ENCODE measurements at places on chromosomes 1 and 21.

- DNase-seq, result no peak
These were observed 5.5 kb upstream of the RNF11 start for GRCh38 chr1:51230501-51231078.

- no peak for DNase-seq
These were observed 2.3 kb downstream of the LRRC8D start for GRCh38 chr1:89822999-89823628.

DNA sequence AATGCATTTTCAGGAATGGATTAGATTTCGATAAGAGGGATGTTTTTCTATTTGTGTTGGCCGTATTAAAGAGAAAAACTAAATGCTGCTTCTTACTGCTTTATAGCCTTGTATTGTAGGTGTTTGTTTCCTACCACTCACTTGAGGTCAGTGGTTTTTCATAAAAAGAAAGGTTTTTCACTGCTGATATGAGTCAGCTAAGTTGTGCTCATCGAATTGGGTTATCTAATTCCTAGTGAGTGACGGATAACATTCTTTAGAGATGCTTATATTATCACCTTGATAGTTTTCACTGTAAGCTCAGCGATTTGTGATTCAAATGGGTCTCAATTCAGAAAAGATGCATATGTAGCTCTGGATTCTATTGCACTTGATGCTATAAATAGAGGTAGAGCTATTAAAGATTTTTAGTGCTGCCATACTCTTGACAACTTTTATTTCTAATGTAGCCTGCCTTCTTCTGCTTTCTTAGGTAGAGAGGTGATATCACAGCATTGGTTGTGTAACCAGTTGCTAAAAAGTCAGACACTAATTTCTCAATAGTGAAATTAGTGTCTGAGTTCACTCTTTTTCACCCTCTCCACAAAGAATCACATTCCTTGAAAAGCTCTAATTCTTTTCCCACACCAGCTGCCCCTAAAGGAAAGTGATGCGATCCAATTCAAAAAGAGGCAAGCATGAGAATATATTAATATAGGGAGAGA, 180.0 kb downstream of the RASAL2 start:
- DNase-seq, result no peak

DNA sequence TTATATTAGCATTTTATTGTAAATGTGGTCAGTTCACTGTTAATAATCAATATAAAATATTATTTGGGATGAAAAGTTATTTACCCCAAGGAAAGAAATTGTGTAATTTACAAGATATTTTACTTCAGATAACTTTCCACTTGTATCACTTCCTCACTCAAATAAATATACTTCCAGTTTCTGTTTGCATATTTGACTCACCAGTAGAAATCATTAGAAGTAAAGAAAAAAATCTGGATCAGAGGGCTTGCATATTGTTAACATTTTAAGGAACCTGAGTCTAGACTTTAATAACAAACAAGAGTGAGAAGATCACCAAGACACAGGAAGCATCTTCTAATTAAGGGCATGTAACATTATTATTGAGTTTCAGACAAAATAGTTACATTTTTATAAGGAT, 347 bp upstream of the KRTAP20-4 start:
- no peak for DNase-seq

- no peak for DNase-seq
These were observed at the start of gene APCS for GRCh38 chr1:159587461-159587951. APCS (plus strand) TSS chr1:159587826; CDS start chr1:159587922, 96 bp downstream.

Measured in glomerular endothelial cell (primary cell).